ENCODE measurements at places on chromosomes 4 and X.

- DNase-seq: no peak
These were observed 157.6 kb downstream of the ATRX start for GRCh38 chrX:77628294-77629025.

DNA sequence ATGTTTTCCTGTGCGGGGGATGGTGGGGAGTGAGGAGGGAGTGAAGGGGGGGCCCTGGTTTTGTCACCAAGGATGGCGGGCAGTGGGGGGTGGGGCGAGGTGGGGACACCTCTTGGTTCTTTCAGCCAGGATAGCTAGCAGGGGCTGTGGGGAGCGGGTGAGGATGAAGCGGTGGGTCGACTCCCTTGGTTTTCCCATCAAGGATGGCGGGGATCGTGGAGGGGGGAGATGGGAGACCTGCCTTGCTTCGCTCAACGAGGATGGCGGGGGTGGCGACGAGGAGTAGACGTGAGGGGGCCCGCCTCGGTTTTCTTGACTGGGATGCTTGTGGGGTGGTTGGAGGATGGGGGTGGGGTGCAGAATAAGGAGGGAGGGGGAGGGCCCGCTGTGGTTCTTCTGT, 643 bp downstream of the FHL1 start:
- no peak for DNase-seq

DNA sequence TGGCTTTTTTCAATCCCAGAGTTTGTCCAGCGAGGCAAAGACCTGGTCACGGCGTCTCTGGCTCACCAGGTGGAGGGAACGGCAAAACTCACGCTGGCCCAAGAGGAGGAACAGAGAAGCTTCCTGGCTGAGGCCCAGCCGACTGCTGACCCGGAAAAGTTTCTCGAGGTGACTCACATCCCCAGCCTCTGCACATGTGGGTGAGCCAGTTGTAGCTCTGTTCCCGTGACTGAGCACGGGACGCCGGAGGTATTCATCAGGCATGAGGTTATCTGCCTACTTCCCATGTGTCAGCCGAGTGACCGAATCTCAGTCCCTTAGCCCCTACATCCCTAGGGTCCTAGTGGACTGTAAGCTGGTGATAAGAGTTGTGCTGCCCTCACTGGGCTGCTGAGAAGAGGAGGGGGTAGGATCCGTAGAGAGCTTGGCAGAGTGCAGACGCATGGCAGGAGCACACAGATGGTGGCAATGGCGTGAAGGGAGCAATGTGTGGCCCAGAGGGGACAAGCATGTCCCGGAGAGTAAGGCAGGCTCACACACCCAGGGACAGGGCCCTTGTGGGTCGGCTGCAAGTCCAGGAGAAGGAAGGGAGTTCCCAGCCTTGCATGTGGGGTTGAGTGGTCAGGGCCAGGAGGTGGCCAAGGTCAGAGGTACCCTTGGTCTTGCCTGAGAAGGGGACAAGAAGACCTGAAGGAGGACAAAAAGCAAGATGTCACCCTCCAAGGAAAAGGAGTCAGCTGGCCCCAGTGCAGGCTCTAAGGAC, 42.9 kb downstream of the EVC start:
- DNase-seq: no peak

DNA sequence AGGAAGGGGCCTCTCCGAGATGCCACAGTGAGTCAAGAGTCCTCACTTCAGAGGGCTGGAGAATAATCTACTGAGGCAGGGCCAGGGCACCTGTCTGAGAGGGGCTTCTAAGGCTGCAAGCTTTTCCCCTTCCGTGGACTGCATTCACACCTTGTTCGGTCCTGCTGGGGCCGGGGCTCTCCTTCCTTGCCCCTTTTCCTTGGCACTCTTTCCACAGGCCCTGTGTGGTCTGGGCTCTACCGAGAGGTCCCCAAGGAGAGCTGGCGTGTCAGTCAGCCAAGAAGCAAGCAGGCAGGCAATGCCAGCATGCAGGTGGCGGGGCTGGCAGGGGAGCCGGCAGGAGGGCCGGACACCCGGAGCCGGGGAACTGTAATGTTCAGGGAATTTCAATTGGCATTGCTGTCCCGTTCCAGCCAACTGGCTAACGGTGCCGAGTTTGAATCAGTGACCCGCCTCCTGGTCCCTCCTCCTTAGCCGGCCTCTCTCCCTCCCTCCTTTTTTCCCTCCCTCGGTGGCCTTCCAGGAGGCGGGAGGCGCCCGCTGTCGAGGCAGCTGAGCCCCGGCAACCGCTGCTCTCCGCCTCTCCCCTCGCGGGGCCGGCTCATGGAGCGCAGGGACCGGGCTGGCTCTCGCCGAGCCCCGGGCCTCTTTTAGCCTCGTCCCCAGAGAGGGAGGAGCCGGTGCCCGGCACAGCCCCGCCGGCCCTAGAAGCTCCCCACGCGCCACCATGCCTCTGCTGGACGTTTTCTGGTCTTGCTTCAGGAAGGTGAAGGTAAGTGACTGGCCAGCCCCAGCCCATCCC, at the start of gene STARD8:
Gene STARD8, plus strand, starts transcription at position 511 of the 802 bp plus-strand sequence. Its CDS starts 217 bp downstream, at position 728.
- DNase-seq: no peak

- no peak for DNase-seq
These were observed 29.2 kb downstream of the IGFBP7 start for GRCh38 chr4:57080781-57081650.

DNA sequence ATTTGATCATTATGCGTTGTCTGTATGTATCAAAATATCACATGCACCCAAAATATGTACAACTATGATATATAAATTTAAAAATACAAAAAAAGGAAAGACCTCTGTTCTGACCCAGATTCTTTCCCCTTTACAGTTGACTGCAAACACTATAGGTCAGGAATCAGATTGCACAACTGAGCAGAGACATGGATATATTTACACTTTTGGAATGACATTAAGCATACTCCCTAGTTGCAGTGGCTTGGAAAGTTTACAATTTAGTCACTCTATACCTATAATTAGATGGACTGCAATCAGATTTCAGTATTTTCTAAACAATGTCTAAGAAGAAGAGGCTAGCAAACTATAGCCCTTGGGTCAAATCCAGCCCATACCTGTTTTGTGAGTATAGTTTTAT, 98.5 kb upstream of the INPP4B start:
- DNase-seq: no peak

GRCh38 chr4:59647011-59647410, 1553.1 kb upstream of the ADGRL3 start:
- no peak for DNase-seq

DNA sequence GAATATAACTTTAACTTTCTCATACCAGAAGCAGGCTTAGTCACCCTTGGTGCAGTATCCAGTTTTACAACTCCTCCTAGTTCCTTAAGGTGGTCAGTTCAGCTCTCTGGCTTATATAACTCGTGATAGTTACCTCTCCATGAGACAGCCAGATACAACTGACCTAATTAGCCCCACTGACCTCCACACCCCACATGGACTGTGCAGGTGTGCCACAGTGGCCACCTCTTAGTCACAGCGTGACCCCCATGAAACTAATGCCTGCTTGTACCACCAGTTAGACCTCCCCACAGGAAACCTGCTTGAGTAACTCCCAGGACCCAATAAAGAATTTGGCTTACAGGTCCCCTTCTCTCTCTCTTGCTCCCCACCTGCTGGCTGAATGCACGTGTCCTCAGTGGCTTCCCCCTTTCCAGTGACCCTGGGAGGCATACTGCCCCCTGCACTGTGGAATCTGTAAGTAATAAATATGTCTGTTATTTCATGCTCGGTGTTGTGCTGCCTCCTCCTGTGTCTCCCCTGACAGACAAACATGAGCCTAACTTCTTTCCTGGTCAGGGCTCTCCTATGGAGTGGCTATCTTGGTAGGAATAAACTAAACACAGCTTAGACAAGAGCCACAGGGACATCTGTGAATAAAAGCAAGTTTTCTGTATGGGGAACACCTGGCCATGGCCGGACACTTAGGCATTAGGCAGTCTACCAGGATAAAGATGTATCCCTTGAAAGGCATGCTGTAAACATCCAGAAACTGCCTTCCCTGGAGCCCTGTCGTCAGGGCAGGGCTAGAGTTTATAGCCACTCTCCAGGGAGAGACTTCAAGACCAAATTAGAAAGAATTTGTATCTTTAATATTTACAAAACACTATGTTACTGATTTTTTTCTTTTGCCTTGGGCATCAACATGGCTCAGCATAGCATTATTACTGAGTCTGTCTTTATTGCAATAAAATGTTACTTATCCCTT, 209.7 kb upstream of the BOD1L1 start:
- no peak for DNase-seq

GRCh38 chrX:34900691-34901090, 41.9 kb upstream of the FAM47B start:
- DNase-seq: no peak

DNA sequence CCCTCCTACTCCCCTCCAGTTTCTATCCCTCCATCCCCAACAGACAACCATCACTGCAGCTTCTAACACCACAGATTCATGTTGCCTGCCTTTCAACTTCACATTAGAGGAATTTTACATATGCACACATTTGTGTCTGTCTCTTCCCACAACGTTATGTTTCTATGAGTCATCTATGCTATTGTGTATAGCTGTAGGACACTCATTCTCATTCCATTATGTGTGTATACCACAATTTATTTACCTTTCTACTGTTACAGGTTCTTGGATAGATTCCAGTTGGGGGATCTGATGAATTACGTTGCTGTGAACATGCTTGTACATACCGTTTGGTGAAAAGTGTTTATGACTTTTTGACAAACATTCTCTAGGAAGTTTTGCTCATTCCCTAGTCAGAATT, 58.8 kb upstream of the TRPC3 start:
- DNase-seq: no peak

DNA sequence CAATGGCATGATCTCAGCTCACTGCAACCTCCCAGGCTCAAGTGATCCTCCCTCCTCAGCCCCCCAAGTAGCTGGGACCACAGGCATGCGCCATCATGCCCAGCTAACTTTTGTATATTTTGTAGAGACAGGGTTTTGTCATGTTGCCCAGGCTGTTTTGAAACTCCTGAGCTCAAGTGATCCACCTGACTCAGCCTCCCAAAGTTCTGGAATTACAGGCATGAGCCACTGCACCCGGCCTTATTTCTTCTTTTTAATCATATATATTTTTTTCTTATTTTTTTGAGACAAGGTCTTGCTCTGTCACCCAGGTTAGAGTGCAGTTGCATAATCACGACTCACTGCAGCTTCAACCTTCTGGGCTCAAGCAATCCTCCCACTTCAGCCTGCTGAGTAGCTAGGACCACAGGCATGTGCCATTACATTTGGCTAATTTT, 184.0 kb downstream of the TSPAN5 start:
- no peak for DNase-seq

- no peak for DNase-seq
These were observed 24.9 kb downstream of the CCDC149 start for GRCh38 chr4:24887881-24888430.

DNA sequence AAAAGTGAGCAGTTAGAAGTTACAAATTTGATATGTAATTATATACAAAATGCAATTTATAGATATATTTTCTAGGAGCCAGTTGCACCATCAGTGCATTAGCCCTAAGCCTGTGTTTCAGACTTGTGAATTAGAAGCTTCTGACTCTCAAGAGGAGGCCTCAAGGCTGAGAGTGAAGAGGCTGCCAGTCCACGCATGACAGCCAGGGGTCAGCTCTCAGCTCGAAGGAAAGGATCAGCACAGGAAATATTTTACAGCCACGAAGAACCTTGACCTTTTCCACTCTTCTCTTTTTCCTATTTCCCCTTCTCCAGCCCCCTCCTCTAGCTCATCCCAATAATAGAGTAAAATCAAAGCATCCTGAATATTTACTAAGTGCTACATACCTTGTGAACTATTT, 642.4 kb downstream of the TRIML1 start:
- no peak for DNase-seq

- no peak for DNase-seq
These were observed 35.5 kb upstream of the GPC3 start for GRCh38 chrX:134020910-134021309.

GRCh38 chr4:108205859-108206258, 37.1 kb upstream of the LEF1 start:
- no peak for DNase-seq

- peak; percentile 68 for DNase-seq
These were observed 55.0 kb downstream of the FAM53A start for GRCh38 chr4:1628892-1629698.

GRCh38 chrX:115425359-115425758, 135.6 kb upstream of the PLS3 start:
- DNase-seq: no peak

- no peak for DNase-seq
These were observed 168.6 kb upstream of the CLNK start for GRCh38 chr4:10853196-10853595.

DNA sequence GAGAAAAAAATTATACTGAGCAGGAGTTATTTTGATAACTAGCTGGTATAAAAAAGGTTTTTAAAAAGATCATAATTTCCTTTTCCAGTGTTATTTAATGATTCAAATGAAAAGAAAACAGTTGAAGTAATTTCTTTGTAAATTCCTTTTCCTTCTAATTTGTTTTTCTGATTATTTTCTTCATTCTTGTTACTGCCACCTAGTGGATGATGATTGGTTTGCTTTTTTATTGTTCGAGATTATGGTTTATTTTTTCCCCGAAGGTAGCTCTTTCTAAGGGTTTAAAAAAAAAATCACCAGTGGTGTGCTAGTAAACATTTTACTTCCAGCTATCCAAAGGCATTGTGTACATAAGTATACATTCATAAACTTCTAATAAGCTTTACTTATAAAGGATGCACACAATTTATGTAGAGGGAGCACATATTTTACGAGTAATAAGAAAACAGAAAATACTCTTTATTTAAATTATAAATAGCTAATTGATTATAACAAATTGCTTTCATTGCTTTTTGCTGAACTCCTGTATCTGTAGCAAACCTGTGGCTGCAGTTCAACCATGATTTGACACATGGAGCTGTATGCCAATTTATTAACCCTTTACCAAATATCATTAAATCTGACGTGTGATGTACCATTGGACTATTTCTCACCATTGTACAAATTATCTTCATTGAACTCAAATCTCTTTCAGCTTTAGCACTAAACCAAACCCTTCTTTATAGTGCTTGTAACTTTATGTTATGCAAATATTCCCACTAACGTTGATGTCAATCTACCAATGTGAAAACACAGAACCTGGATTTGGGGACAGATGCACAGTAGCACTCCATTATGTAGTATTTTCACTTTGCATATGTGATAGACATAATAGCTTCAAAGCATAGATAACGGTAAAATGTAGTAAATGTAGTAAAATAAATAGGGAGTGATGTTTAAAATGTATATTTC, 97.8 kb upstream of the ANK2 start:
- no peak for DNase-seq

GRCh38 chr4:95105112-95105511, 347.4 kb downstream of the BMPR1B start:
- no peak for DNase-seq
